Activated CD8-positive, alpha-beta memory T cell treated with anti-CD3 and anti-CD28 coated beads, Interleukin-2, amount 50 U/mL, for 4 hours (primary cell): ENCODE measurements at places on chromosomes 7 and 10.
A peak's percentile ranks its signal among the peaks of the same experiment; 100 is the strongest.

DNA sequence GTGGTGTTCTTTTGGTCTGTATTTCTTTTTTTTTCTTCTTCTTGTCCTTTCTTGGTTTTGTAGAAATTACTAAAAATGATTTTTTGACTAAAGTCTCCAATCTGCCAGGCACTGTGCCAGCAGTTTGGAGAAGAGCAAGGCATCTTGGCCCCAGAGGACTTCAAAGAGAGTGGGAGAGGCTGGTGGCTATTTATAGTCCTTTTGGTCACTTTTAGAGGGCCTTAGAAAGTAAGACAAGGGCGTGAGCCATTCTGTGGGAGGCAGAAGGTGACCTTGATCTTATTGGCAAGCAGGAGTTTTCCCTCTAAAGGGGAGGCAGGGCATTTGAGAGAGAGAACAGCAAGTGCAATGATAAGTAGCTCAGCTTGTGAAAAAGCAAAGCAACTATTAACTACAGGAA, 211.9 kb downstream of the GALNT17 start:
- no peak for DNase-seq

DNA sequence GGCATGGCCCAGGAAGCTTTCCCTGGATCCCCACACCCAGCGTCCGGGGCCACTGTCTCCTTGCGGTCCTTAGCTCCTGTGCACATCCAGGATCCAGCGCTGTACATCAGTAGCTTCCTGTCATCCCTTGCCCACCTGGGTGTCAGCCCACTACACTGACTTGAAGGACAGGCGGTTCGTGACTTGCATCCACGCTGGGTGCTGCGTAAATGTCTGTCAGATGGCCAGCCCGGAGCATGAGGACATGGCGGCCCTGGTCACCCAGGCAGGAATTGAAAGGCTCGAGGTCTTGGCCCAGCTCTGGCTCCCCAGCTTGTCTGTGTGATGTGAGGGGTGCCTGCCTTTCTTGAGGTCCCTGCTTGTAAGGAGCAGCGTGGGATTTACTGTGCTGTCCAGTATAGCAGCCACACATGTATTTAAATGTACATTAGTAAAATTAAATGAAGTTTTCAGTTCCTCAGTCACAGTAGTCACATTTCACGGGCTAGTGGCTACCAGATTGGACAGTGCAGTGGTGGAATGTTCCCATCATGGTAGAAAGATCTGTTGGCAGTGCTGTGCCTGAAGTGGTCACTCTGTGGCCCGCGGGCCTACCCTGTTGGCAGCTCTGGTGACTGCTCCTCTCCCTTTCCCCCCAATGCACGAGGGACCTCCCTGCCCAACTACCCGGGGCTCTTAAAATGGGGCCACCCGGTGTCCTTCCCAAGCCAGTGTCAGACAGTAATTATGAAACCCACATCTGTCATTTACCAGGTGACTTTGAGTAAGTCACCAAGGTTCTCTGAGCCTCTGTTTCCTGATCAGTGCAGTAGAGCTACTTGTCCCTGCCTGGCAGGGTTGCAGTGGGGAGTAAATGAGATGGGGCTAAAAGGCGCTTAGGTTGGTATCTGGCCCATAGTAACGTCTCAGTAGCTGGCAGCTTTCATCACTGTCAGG, 97.8 kb upstream of the PPIF start:
- DNase-seq = no peak

GRCh38 chr10:96334616-96335526, 23.9 kb downstream of the OPALIN start:
- DNase-seq = no peak

DNA sequence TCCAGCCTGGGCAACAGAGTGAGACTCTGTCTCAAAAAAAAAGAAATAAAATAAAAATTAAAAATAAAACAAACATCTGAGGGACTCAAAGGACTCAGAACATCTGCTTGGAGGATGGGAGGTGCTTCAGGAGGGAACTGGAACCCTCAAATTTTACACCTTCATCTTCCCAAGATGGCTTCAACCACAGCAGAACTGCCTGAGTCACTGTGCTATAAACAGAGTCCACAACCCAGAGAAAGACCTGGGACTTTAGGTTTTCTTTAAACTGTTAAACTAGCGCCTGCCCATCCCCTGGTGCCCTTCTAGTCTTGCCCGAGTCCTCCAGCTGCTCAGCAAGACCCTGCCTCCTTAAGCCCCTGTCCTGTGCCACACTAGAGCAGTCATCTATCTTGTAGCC, 40.8 kb downstream of the RGS10 start:
- no peak for DNase-seq

DNA sequence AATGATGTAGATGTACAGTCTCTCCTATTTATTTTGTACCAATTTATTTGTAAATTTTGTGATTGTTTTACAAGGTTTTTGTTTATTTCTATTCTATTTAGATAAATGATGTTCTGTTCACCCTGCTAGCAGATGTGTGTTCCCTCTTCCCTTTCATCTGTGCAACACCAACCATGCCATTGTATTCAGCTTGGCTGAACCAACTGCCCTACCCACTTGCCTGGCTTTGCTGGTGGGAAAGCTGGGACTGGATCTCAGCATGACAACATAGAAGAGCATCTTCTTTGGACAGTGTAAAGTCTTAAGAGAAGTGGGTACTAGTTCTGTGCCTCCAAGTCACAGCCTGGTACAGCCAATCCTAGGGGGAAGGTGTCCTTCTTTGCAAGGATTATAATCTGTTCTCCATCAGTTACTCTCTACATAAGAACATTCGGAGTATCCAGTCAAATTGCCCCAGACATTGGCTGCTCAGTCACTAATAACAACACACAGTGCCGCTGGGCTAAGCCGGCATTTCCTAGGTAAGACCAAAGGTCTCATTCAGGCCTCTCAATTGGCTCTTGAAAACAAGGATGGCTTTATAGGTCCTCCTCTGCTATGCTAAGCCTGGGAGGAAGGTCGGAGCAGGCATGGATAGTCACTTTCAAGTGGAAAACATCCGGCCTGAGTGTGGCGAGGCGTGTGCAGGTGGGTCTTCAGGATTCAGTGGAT, 109.7 kb downstream of the NT5C2 start:
- no peak for DNase-seq

DNA sequence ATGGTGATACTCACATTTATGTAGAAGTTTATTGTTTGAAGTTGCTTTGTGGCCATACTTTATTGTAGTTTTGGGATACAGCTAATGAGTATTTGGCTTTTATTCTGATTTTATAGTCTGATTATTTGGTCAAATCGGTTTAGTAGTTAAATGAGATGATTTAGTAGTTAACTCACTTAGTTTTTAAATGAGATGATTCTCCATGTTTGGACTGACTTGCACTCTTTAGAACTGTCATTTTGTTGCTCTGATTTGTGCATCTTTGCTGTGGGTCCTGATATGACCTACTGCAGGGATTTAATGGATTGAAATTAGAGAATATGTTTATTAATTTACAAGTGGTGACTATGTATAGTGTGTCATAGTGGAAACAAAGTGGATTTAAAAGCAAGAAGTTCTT, 44.2 kb downstream of the EXOC4 start:
- no peak for DNase-seq

DNA sequence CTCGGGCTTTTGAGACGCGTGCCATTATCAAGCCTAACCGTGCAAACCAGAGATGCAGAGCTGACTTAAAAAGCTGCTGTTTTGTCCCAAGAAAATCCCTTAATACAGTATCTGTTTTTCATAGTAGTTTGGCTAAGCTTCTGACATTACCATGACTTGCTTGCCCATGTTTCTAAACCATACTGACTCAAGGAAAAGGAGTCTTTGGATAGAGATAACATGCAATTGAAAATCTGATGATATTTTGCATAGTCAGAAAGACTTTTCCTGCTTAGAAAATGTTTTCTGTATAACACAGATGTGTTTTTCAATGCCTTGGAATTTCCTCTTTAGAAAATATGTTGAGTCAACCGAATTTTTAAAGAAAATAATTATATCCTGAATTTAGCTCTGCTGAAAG, 21.5 kb upstream of the AKR1E2 start:
- no peak for DNase-seq

DNA sequence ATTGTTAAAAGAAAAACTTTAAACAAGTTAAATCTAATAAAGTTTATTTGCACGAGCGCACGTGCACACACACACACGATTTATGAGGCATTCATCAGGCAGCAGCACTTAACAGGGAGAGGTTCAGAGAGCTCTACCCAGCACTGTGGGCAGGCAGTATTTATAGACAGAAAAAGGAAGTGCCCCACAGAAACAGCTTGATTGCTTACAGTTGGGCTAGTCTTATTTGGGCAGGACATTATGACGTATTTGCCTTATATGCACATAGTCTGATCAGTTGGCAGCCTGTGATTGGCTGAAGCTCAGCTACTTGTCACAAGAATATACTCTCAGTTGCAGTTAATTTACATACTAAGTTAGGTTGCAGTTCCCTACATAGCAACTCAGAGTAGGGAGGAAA, 1.2 kb upstream of the SDHAF3 start:
- DNase-seq = no peak

DNA sequence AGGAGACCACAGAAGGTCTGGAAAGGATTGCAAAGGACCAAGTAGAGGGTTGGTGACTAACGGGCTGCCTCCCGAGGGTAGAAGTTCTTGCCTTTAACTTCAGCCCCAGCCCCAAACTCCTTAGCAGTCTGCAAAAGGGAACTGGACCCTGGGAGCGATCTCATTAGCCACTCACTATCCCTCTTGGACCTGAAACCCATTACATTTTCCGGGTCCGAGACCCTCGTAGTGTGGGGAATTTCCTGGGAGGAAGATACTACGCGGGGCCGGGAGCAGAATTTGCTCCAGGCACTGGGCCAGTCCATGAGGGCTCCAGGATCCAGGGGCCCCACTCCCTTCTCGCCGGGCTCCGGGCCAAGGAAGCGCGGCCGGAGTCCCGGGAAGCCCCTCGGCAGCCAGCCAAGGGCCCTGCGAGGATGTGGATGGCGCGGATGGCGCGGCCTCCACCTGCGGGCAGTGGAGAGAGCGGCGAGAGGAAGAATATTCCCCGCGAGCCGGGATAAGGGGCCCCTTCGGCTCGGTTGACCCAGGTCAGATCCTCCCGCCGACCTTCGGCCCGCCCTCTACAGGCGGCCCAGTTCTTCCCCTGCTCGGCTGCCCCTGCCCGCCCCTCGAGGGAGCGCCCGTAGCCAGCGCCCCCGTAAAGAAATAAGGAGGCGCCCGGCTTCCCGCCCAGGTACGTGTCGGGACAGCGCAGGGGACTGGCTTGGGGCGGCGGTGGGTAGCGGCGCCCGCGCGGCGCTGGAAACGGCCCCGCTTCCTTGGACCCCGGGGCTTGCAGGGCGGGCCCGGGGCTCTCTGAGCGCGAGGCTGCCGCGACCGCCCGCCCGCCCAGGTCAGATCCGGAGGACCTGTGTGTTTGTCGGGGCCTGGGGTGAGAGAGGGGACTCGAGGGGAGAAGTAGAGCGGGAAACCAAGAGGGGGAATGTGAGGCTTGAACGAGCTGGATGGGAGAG, at the start of gene MYO3A:
MYO3A (plus strand) TSS at position 577 of the 956 bp plus-strand sequence. CDS start 17,882 bp downstream, outside the sequence.
- no peak for DNase-seq

DNA sequence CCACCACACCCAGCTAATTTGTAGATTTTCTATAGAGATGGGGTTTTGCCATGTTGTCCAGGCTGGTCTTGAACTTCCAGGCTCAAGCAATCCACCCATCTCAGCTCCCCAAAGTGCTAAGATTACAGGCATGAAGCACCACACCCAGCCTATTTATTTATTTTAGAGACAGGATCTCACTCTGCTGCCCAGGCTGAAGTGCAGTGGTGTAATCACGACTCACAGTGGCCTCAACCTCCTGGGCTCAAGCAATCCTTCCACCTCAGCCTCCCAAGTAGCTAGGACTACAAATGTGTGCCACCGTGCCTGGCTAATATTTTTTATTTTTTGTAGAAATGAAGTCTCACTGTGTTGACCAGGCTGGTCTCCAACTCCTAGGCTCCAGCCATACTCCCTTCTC, 6.9 kb upstream of the FRAT2 start:
- DNase-seq = no peak

DNA sequence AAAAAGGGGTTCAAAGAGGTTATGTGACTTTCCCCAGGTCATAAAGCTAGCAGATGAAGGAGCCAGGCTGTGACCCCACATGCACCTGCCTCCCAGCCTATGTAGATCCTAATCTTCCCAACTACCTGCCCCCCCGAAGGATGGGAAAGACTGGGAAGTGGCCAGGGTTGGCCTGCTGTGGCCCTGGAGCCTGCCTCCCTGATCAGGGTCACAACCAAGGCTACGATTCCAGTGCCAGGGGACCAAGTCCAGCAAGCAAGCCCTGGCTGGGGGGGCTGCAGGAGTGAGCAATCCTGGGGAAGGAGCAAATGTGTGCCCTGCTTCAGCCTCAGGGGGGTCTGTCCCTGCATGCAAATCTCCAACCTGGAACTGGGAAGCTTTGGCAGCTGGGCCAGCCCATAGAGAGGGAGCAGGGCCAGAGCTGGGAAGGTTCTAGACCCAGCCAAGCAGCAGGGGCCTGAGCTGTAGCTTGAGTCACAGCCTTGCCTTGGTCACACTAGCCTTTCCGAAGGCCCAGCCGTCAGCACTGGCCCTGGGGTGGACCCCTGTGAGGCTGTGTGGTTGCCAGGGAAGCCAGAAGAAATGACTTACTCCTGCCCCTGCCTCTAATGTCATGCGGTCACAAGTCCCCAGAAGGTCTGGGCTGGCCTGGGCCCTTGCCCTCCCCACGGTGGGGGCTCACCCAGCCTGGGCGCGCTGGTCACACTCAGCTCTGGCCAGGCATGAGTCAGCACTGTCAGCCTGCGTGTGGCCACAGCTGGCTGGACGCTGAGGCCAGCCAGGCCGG, 96.4 kb upstream of the ZMIZ1 start:
- no peak for DNase-seq

GRCh38 chr10:7412928-7413282, 2.1 kb upstream of the SFMBT2 start:
- DNase-seq = peak; percentile 21

DNA sequence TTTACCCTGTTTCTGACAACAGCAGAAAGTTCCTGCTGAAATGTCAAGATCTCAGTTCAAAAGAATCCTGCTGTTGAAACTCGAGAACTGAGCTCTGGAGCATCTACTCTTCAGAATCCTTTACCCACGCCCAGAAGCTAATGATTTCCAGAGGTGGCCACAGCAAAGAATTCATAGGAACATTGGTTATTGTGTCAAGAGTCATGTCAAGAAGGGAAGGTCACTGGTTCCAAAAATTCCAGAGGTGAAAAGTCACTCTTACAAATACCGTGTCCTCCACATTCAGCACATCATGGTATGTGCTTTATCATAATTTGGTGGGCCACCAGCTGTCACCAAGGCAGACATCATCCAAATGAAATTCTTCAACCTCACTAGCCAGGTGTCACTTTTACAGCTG, 394.4 kb upstream of the NPVF start:
- no peak for DNase-seq

- DNase-seq = no peak
Observed at GRCh38 chr10:37566332-37566731, 291.1 kb downstream of the ZNF248 start.

DNA sequence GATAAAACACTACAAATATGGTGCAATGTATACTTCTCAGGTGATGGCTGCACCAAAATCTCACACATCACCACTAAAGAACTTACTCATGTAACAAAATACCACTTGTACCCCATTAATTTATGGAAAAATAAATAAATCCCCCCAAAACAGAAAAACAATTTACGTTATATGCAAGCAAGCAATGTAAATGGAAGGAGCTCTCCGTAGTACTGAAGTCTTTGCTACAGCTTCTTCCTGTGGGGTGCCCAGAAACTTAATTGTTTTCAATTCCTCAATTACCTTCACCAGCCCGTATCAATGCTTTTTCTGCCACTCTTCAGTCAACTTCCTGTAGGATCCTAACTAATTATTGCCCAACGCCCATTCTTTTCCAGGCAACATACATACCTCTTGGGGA, 138.1 kb downstream of the RELN start:
- no peak for DNase-seq

GRCh38 chr7:99720800-99721595, 14.0 kb downstream of the CYP3A7 start:
- no peak for DNase-seq

GRCh38 chr10:103789771-103790201, 65.6 kb downstream of the SH3PXD2A start:
- DNase-seq = no peak
